ENCODE measurements at places on chromosomes 3 and 15.

- no peak for DNase-seq
These were observed 40.2 kb downstream of the ROBO2 start for GRCh38 chr3:77079988-77080610.

DNA sequence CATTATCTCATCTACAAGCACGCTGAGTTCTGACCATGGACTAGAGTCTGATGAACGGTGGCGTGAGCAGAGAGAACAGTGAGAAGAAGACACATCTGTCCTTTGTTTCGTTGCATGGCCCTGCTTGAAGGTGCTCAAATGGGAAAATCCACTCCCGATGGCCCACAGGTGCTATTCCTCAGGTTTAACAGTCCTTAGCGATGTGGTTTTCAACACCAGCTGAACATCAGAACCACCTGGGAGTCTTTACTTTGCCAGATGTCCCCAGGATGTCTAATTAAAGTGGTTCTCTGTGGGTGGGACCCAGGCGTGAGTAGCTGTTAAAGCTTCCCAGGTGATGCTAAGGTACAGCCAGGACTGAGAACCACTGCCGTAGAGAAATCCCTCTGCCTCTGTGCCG is 13.0 kb downstream of the ADAMTS17 start:
- DNase-seq, result no peak

GRCh38 chr15:89496155-89497098 is at the start of gene RHCG:
Gene RHCG, minus strand, starts transcription at chr15:89496583. Its CDS starts 39 bp downstream, at chr15:89496544.
- no peak for DNase-seq

DNA sequence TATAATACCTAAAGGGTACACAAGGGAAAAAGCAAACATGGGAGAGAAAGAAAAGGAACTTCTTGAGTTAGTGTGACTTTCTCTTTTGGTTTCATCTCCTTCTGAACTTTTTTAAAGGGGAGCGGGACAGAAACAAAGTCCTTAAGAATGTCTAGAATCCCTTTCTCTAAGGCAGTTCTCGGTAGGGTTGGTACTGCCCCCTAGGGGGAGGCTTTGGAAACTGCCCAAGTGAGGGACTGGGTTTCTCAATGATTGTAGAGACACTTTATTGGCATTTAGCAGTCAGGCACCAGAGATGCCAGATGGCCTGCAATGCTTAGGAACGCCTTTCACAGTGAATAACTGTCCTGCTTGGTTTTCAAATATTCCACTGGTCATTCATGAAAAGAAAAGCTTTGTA is 172.7 kb downstream of the WDR72 start:
- no peak for DNase-seq

GRCh38 chr3:58952128-58952917 is 97.5 kb downstream of the CFAP20DC start:
- no peak for DNase-seq

DNA sequence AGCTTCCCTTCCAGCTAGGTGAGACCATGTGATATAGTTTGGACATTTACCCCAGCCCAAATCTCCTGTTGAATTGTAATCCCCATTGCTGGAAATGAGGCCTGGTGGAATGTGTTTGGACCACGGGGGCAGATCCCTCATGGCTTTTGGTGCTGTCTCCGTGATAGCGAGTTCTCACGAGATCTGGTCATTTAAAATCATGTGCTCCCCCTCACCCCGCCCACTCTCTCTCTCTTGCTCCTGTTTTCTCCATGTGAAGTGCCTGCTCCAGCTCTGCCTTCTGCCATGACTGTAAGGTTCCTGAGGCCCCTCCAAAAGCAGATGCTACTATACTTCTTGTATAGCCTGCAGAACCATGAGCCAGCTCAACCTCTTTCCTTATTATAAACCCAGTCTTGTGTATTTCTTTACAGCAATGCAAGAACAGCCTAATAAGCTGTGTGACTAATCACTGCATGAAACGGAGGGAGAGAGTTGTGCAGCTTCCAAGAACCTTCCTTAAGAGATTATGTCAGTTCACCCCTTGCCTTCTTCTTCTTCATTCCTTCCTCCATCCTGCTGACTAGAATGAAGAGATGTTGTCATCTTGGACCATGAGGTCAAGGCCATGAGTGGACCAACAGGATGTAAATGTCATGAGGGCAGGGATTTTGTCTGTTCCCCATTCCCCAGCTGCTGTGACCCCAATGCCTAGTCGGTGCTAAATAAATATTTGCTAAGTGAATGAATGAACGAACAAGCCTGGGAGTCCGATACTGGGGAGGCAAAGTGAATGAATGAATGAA is 91.0 kb downstream of the CPN2 start:
- DNase-seq, result no peak

- no peak for DNase-seq
These were observed 123.3 kb upstream of the PLXNA1 start for GRCh38 chr3:126859415-126860246.

GRCh38 chr3:68017069-68017468 is 362.7 kb upstream of the SUCLG2 start:
- DNase-seq, result no peak

GRCh38 chr3:49295489-49296058 is 18.5 kb upstream of the C3orf62 start:
- DNase-seq, result no peak

DNA sequence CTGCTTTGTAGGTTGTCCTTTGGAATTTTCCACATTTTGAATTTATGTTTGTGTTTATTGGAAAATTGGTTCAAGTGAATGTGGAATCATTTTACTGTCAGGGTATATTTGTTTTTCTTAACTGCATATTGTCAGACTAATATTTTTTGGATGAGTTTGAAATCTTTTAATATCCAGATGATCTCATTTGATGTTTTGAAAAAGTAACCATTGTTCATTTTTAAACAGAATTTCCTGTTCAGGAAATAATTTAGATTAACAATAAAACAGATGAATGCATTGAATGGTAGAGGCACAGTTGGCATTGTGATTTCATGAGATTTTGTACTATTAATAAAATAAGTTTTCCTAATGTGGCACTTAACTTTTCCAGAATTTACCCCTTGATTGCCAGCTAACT is 15.5 kb downstream of the TRAK1 start:
- no peak for DNase-seq

- DNase-seq, result no peak
These were observed 7.5 kb downstream of the P2RY1 start for GRCh38 chr3:152842413-152842812.

GRCh38 chr3:44184319-44184953 is 57.2 kb upstream of the TOPAZ1 start:
- DNase-seq, result no peak

DNA sequence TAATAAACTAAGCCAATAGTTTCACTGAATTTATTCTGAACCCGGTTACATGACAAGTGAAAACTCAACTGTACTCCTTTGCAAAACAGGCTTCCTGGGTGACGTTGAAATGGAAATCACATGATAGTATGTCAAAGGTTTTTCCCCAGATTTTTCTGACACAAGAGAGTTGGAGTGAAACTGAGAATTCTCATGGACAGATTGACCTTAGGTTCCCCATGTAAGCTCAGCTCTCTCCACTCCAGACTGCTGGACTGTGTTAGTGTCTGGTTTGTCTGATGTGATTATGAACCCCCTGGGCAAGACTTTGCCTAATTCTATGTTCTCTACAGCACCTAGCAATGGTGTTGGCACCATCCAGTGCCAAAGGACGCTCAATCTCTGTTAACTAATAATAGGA is 219.7 kb upstream of the COL8A1 start:
- no peak for DNase-seq

GRCh38 chr15:49674370-49674769 is 53.5 kb downstream of the DTWD1 start:
- DNase-seq, result no peak

- no peak for DNase-seq
These were observed 13.0 kb downstream of the TERC start for GRCh38 chr3:169751875-169752274.

GRCh38 chr3:80676261-80676660 is 908.5 kb upstream of the ROBO1 start:
- DNase-seq, result no peak

GRCh38 chr3:60582288-60582687 is 669.0 kb downstream of the FHIT start:
- DNase-seq, result no peak

- no peak for DNase-seq
These were observed 175.5 kb downstream of the CFAP20DC start for GRCh38 chr3:58874248-58874741.

DNA sequence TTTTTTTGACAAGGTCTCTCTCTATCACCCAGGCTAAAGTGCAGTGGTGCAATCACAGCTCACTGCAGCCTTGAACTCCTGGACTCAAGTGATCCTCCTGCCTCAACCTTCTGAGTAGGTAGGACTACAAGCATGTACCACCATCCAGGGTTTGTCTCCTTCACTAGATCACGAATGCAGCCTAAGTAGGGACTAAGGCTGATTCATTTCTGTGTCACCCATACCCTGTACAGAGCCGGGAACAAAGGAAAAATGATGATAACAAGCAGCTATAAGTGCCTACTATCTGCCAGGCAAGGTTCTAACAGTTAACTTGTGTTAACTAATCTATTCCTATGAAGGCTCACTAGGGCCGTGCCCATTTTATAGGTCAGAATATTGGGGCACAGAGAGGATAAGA is 7.0 kb downstream of the TMEM40 start:
- DNase-seq, result no peak

DNA sequence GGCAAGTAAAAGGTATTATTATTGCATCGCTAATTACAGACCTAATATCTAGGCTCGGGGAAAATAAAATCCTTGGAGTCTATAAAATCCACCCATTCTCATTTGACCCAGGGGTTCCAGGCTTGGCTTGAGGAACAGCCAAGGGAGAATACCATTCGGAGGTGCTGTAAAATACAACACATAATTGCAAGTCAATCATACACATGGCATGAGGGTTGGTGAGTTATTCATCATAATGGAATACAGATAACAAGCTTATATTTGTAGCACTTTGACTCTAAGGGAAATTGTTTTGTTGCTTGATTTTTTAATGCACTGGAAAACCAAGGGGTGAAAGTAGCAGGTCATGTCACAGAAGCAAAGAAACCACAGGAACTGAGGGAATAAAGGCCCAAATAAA is 16.8 kb upstream of the DIS3L start:
- no peak for DNase-seq

DNA sequence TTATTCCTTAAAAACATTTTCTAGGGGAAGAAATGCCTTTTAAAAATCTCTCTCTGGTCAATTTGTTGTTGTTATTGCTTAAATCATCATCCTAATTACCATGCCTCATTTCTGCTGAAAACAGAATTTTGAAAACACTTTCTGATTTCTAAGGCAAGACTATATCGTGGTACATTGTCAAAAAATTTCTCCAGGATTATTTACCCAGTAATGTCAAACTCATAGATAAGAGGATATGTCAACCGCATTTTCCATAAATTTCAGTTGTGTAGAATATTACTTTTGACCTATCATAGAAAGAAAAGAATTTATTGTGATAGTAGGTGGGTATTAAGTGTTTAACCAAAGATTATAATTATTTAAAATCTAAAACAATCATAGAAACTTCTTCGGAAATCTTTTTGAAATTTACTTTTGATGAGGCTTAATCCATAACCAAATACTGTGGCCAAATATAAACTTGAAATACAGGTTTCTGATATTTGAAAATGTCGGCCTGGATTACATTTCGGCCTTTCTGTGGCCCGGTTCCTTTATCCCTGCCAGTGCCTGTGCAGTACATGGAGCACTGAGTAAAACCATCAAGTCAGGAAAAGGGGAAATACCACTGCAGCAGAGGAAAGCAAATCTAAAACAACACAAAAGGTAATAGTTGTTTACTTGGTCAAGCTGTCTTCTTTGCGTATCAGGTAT is 173.4 kb downstream of the MYRIP start:
- no peak for DNase-seq

GRCh38 chr3:4977853-4978203 is 1.4 kb upstream of the BHLHE40 start:
- DNase-seq, result no peak

GRCh38 chr3:48398701-48399386 is 26.8 kb downstream of the FBXW12 start:
- DNase-seq, result no peak

DNA sequence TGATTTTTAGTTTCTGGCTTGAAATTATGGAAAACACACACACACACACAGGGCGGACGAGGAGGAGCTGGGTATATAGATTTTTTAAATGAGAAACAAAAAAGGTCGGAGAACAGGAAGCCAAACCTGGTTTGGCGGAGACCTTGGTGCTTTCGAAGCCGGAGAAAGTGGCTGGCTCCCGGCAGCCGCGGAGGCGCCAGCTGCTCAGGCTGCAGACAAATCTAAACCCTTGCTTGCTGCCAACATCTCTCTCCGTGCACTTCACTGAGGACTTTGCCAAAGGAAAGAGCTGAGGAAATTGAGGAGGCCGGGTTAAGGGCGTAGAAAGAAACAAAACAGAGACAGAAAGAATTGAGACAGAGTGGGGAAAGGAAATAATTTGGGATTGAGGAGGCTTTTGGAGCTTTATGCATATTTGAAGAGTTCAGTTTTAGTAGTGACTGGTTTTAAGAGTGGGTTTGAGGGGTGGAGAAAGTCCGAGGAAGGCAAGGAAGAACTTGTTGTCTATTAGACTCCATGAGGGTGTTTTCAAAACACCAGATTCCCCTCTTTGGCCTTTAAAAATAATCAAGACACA is 2.2 kb downstream of the ZIC1 start:
- DNase-seq, result no peak

DNA sequence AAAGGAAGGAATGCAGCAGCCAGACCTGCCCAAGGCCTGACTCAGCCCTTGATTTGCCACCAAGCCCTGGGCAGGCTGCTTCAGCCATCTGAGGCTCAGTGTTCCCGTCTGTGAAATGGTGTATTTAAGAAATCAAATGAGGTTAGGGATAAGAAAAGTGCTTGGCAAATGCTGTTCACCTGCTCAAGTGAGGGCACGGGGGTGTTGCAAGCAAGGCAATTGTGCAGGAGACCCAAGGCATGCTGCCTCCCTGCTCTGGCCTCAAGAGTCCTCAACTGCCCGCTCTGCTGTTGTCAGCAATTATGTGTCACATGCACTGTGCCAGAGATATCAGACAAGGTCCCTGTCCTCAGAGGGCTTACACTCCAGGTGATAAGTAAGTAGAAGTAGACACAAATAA is 101.8 kb downstream of the TPRA1 start:
- DNase-seq, result no peak

DNA sequence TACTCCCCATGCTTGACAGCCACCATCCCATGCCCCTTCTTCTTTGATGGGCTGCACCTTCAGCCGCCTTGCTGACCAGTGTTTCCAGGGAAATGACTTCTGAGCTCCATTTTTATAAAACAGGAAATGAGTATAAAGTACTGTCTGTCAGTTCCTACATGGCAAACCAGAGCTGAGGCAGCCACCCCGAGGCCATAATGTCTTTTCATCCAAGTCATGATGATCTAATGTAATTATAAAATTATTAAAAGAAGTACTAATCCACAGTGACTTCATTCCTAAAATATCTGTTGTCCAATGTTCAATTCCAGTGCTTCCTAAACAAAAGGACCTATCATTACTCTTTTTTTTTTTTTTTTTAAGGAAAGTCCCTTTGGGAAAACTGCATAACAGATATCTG is 75.2 kb upstream of the HERC1 start:
- no peak for DNase-seq

GRCh38 chr3:42608581-42608980 is 8.1 kb downstream of the NKTR start:
- DNase-seq, result no peak

DNA sequence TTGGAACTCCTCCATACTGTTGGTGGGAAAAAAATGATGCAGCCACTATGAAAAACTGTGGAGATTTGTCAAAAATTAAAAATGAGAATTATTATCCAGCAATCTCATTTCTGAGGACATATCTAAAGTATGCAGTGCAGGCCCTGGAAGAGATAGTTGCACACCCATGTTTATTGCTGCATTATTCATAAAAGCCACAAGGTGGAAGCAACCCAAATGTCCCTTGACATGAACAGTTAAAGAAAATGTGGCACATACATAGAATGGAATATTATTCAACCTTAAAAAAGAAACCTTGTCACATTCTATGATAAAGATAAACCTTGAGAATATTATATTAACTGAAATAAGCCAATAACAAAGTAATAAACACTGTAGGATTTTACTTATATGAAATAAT is 80.9 kb upstream of the ARHGEF26 start:
- DNase-seq, result no peak
